Activated naive CD8-positive, alpha-beta T cell treated with anti-CD3 and anti-CD28 coated beads, Interleukin-2, amount 50 U/mL, for 16 hours (primary cell): ENCODE measurements at places on chromosomes 11 and 22.
A peak's percentile ranks its signal among the peaks of the same experiment; 100 is the strongest.

GRCh38 chr22:27639248-27640086 lies 162.1 kb downstream of the MN1 start:
- DNase-seq, result no peak

DNA sequence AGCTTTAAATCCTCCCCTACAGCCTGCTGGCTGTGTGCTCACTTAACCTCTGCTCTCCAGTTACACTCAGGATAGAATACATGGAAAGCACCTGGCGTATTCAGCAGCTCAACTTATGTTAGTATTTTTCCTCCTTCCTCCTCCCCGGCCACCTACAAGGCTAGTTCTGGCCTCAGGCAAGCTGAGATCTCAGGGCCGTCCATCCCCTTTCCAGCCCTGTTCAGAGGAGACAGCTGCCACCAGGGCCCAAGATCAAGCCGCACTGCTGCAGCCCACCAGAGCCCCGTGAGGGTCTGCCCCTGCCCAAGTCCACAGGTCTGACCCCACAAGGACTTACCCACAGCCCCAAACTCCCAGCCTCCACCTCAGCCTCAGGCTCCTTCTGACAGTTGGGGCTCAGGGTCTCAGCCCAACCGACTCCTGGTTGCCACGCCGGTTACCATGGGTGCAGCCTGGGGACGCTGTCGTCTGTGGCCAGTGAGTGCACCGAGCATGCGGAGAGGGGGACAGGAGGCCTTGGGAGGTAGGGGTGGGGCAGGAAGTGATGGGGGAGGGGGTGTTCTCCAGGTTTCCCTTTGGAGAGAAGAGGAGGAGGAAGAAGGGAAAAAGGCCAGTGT lies at the start of gene C11orf16:
Gene C11orf16, minus strand, starts transcription at position 384 of the 617 bp plus-strand sequence. CDS start 639 bp downstream, outside the sequence.
- no peak for DNase-seq

- DNase-seq, result no peak
These were observed 14.7 kb upstream of the MAPK1 start for GRCh38 chr22:21881841-21882753.

- no peak for DNase-seq
These were observed 1.7 kb downstream of the YAP1 start for GRCh38 chr11:102111787-102112508.

DNA sequence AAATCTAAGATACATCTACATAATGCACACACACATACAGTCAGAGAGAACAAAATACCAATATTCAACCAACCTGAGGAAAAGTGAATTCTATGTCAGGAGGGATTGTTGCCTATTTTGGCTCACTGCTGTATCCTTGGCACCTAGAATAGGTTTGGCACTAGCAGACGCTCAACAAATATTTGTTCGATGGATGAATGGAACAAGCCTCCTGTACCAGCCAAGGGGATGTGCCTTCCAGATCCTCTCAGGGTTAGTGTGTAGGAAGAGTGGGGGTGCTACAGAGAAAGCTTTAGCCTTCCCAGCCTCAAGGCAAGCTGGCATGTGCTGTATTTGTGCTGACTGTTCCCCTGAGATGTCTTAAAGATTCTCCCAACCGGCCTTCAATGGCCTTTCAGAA lies 23.3 kb upstream of the POU2AF1 start:
- DNase-seq, result no peak

DNA sequence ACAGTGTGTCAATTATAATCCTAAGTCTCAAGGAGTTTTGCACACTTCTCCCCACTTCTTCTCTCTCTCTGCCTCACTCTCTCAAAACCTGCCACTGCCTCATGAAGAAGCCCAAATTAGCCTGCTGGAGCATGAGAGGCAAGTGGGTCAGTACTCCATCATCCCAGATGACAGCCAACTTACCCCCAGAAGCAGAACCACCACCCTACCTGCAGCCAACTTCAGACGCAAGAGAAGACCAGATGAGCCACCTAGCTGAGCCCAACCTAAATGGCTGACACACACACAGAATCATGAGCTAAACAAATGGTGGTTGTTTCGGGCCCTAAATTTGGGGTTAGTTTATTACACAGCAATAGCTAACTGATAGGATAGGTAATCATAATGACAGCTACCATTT lies 61.2 kb downstream of the CD82 start:
- no peak for DNase-seq

DNA sequence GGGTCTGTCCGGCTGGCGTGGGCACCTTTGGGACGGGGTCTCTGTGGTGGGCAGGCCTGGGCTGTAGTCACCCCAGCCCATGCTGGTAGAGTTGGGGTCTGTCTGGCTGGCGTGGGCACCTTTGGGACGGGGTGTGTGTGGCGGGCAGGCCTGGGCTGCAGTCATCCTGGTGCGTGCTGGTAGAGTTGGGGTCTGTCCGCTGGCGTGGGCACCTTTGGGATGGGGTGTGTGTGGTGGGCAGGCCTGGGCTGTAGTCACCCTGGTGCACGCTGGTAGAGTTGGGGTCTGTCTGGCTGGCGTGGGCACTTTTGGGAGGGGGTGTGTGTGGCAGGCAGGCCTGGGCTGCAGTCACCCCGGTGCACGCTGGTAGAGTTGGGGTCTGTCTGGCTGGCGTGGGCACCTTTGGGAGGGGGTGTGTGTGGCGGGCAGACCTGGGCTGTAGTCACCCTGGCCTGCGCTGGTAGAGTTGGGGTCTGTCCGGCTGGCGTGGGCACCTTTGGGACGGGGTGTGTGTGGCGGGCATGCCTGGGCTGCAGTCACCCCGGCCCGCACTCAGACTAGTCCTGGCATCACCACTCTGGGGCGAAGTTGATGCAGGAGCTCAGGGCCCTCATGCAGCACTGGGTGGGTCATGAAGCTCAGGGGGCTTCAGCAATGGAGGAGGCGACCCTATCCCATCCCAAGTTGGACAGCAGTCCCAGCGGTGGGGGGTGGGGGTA lies 19.3 kb downstream of the PRR33 start:
- DNase-seq, result no peak

GRCh38 chr22:29206372-29207242 lies 911 bp downstream of the EMID1 start:
- DNase-seq, result no peak

- DNase-seq, result no peak
These were observed 13.0 kb upstream of the CXCR5 start for GRCh38 chr11:118870396-118871343.

DNA sequence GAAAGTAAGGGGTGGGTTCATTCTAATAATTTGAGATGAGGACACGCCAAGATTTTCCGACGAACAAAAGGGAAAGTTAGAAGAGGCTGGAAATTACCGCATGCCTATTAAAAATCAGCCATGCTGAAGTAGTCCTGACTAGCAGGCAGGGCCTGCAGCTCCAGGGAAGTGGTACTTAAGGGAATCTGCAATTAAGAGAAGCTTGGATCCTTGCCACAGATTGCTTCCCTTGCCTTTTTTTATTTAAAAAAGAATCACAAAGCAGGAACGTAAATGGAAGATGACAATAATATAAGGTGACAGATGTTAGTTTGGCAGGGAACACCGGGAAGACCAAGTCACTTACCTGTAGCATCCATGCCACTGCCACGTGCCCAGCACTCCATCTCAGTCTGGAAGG lies 359.3 kb downstream of the CADM1 start:
- no peak for DNase-seq

GRCh38 chr11:2511421-2512369 lies 66.9 kb downstream of the KCNQ1 start:
- DNase-seq, result no peak

DNA sequence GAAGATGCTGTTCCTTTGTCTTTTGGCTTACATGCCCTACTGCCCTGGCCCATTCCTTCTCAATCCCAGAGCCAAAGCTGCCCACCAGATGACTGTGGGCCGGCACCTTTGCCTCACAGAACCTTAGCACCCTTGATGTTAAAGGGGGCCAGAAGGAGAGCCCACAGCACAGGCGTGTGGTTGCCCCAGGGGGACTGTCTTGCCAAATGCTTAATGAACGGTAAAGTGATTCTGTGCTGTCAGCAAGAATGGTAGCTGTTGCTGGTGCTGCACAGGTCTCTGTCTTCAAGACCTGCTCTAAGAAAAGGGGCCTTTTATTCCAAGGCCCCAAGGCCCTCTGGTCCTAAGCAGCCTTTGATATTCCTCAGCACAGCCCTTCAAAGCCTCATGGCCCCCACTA lies 113.3 kb downstream of the MORC2 start:
- no peak for DNase-seq

DNA sequence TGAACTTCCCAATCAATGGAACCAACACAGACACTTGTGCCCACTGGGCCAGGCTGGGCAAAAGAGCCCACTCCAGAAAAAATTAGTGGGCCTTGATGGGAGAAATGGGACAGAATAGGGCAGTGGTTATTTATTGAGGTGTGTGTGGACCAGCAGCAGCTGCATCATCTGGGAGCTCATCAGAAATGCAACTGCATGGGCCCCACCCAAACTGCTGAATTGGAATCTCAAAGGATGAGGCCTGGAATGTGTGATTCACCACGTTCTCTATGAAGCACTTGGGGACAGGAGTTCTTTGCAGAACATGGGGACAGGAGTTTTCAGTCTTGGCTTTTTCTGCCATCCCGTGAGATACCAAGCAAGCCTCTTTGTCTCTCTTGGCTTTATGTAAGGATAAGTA lies 255.6 kb upstream of the PLET1 start:
- DNase-seq, result no peak

- DNase-seq, result no peak
These were observed 17.4 kb downstream of the SMCO4 start for GRCh38 chr11:93525601-93526345.

DNA sequence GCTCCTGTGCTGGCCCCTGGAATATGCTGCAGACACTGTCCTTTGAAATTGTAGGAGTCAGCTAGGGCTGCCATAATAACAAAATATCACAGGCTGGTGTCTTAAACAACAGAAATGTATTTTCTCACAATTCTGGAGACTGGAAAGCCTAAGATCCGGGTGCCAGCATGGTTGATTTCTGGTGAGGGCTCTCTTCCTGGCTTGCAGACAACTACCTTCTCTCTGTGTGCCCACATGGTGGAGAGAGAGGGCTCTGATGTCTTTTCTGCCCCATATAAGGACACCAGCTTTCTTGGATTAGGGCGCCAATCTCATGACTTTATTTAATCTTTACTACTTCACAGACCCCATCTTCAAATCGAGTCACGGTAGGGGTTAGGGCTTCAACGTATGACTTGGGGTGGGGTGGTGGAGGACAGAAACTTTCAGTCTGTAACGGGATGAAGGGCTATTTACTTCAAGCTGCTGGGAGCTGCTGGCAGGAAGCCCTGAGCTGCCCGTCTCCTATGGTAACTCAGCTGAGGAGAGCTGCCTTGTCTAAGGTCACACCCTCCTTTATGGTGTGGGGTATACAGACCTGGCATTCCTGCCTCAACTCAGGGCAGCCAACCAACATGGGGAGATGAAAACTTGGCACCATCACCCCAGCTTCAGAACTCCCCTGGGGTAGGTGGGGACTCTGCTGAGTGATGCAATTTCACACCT lies 142.9 kb upstream of the ZBED5 start:
- no peak for DNase-seq

DNA sequence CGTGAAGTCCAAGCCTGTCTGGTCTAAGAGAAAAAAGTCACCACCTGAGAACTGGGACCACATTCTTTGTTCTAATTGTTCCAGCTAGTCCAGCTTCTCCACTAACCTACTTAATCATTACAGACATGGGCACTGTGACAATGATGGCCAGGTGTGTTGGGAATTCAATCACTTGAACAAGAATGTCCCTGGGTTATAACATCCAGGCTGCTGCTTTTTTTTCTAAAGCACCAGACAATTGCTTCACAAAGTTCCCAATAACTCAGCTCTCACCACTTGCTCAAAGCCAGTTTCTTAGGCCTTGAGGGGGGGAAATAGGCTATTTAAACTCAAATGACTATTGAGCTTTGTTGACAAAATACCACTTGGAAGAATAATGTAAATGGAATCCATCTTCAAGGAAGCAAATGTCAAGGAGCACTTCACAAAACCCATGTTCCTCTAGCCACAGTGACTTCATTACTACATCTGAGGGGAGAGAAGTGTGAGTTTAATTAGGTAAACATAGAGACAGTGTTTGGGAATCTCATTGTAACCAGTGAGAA lies 80.3 kb downstream of the ME3 start:
- no peak for DNase-seq

DNA sequence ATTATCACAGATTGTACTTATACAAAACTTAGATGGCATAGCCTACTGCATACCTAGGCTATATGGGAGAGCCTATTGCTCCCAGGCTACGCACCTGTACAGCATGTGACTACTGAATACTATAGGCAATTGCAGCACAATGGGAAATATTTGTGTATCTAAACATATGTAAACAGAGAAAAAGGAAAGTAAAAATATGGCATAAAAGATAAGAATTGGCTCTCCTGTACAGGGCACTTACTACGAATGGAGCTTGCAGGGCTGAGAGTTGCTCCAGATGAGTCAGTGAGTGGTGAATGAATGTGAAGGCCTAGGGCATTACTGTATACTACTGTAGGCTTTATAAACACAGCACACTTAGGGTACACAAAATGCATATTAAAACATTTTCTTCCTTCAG lies 13.2 kb downstream of the APOL6 start:
- DNase-seq, result no peak

DNA sequence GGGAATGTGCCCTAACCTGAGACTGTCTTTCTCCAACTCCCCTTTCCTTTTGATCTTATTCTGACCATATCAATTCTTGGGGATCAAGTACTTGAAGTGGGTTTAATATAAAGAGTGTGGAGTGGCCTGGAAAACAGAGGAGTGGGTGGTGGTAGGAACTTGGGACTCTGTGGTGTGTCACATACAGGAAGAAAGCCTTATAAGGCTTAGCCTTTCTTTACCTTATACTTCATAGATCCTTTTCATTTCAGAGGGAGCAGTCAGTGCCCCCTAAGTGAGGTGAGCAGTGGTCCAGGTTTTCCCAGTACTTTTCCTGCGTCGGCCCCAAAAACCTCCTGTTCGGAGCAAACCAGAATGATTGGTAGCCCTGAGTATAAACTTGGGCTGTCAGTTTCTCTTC lies 486 bp downstream of the OOSP1 start:
- DNase-seq, result no peak

- no peak for DNase-seq
These were observed 31.4 kb downstream of the NUMA1 start for GRCh38 chr11:72048766-72049460.

- DNase-seq, result no peak
These were observed 1536.3 kb downstream of the FAM181B start for GRCh38 chr11:81197396-81197795.

GRCh38 chr11:116930586-116930985 lies 93.2 kb upstream of the APOA1 start:
- DNase-seq, result no peak

- peak; percentile 80 for DNase-seq
These were observed at the start of gene TFIP11 for GRCh38 chr22:26512149-26512793. TFIP11 (minus strand) TSS chr22:26512473; CDS start chr22:26510272, 2,201 bp downstream.

GRCh38 chr11:33716243-33716642 lies 15.6 kb upstream of the C11orf91 start:
- no peak for DNase-seq
